ENCODE measurements at places on chromosomes 5 and 9.

GRCh38 chr9:4700091-4700490, 20.7 kb downstream of the CDC37L1 start:
- no peak for DNase-seq

DNA sequence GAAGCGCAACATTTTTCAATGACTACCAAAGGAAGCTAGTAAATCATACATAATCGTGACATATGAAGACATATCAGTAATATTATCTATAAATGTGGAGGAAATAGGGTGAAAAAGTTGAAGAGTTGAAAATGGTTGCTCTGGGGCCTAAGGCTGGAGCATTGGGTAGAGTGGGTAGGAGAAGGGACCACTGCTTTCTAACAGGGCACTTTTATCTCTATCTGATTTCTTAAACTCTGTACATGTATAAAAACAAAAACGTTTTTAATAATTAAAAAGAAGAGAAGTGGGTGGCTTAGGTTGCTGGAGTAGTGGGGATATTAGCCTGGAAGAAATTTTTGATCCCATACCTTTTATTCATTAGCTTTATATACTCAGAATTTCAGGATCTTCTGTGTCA, 44.2 kb upstream of the ITGA1 start:
- no peak for DNase-seq

DNA sequence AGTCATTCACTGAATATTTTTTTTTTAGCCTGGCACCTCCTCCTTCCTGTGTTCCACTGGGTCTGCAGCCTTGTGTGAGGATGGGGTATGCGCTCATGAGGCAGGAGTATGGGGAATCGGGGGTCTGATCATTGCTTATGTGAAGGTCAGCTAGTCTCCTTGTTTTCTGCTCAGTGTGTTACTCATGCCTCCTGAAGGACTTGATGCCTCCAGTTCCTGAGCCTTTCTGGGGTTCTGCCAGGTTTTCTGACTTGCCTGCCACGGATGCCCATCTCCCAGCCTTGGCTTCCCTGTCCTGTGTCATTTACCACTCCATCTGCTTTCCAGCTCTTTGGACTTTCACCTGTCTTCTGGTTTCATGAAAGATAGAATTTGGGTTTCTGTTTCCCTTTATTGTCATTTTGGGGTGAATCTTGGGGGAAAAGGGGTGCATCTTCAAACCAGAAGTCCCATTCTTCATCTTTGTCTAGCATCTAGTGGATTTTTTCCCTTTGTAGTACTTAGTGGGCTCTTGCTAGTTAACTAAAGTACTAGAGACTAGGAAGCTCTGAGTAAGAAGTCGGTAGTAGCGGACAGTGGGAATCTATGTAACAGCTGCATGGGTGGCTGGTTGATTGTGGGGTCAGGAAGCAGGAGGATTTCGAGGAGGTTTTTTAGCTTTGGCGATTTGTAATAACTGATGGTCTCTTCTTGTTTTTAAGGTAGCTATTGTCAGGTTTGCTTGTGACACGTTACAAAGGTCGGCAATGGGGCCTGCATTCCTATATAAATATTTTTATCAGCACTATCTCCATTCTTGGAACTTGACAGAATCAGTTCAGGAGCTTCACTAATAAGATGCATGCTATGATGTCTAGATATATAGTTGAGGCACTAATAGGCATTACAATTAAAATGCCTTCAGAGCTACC, 8.2 kb downstream of the OTULIN start:
- DNase-seq, result no peak

DNA sequence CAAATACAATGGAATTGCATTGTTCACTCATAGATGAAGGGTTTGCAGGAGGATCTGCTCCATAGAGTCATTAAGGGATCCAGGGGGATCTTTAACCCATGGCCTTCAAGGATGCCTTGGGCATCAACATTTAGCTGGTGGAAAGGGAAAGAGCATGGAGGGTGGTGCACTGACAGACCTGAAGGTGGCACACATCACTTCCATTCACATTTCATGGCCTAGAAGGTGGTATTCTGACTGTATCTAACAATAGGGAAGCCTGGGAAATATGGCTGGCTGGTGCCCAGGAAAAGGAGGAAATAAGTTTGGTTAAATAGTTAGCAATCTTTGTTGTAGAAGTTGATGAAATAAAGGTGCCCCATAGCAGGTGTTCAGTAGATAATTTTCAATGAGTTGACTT, 230.2 kb downstream of the CD180 start:
- DNase-seq, result no peak

- no peak for DNase-seq
Observed at GRCh38 chr5:180433032-180433422, 61.2 kb upstream of the CNOT6 start.

DNA sequence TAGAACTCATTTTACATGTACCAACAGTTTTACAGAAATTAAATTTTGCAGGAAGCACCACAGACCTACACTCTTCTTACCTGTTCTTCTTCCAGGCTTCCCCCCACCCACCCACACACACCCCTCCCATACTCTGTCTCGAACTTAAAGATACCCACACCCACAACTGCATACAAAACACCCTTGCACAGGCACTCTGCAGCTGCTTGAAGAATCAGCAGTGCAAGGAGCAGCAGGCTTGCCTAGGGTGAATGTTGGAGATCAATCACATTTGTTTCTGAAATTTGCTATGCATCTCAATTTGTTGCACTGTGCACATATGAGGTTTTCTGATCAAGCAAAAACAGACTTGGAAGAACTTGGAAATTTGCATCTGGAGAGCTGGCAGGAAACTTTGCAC, 77.5 kb upstream of the TGFBR1 start:
- DNase-seq, result no peak

DNA sequence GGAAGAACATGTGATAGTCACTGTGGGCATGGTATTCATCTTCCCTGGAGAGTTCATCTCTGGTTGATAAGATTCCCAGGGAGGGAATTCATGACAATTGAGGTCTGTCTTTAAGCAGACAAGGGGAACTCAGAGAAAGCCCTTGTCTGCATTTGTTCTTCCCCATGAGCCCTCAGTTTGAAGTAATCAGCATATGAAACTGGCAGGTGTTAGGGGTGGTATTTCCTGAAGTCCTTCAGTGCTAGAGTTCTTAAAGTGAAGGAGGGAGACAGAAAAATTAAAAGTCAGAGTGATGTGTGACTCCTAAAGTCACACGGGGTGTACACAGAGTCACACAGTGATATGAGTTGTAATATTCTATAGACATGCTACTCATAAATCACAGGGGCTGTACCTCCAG, 60.6 kb upstream of the SYK start:
- DNase-seq, result no peak

- DNase-seq, result peak; percentile 52
Observed at GRCh38 chr5:59123595-59124561, 541.0 kb downstream of the RAB3C start.

- peak; percentile 34 for DNase-seq
Observed at GRCh38 chr9:109880276-109881169, 100.5 kb downstream of the PALM2AKAP2 start.

DNA sequence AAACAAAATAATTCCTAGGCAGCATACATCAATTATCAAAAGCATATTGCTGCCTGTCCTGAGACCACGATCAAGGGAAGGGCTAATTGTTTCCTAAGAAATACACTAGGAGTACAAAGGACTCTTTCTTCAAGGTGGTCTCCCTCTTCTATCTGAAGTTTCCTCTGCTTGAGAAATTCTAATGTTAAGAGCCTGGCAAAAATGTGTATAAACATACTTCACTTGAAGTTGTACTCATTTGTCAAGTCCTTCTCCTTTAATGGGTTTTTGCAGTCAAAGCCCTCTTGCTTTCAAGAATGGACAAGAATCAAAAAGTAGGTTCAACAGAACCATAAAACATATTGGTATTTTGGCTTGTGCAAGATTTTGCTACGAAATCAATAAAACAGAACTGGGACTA, 31.1 kb downstream of the UBTD2 start:
- no peak for DNase-seq

DNA sequence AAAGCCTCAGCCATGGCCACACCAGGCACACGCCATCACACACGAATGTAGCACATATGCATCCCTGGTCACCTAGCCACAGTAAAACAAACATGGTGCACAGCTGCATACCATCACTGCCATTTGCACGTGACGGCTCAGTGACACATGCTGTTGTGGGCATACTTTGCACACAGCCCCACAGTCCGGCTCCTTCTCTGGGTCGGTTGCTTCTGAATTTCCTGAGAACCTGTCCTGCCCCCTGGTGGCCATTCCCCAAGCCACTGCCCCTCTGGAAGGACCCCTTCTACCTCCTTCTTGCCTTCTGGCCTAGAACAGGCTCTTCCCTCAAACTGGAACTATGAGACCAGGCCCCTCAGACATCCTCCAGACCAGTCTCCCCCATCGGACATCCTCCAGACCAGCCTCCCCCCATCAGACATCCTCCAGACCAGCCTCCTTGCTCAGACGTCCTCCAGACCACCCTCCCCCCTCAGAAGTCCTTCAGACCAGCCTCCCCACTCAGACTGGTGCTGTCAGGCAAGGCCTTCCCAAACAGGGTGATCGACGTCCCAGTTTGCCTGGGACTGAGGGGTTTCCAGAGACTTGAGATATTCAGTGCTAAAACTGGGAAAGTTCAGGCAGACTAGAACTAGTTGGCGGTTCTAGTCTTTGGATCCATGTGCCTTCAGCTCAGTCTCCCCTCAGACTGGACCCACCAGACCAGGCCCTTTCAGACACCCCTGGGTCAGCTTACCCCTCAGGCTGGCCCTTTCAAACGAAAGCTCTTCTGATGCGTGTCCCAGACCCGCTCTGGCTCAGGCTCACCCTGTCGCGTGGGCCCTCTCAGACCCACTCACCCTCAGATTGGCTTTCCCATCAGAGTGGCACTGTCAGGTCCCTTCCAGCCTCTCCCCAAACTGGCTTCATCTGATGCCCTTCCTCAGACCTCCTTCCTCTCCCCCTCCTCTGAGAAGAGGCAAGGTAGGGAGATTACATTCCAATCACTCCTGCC, 24.3 kb upstream of the ENHO start:
- DNase-seq, result peak; percentile 27

All from CD4-positive, alpha-beta T cell treated with Interferon alpha-2 for 1 hour (primary cell).